Osteocyte (in vitro differentiated cells): ENCODE measurements at places on chromosomes 2 and 18. TPM values are rescaled to one million over a fixed set of nuclear protein-coding genes. Genes with fewer than 3 reads are reported as not detected.

DNA sequence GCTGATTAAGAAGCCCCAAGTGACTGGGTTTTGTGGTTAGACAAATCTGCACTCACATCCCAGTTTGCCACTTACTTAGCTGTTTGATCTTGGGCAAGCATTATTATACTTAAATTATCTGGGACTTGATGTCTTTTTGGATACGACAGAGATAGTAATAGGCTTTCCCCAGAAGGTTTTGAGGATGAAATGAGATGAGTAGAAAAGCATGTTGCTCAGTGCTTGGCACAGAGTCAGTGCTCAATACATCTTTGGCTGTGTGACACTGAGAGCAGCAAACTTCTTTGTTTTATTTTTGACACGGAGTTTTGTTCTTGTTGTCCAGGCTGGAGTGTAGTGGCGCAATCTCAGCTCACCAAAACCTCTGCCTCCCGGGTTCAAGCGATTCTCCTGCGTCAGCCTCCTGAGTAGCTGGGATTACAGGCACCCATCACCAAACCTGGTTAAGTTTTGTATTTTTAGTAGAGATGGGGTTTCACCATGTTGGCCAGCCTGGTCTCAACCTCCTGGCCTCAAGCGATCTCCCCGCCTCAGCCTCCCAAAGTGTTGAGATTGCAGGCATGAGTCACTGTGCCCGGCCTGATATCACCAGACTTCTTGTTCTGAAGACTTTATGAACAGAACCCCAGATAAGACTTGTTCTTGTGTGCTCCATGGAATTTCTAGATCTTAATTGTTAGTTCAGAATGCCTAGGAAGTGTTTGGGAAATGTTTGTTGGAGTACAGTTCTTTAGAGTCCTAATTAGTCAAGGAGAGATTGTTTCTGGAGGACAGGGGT lies 521.2 kb downstream of the SLC4A3 start:
- DNase-seq, result no peak

GRCh38 chr2:1650085-1650872 lies 94.0 kb downstream of the PXDN start:
- DNase-seq, result no peak

DNA sequence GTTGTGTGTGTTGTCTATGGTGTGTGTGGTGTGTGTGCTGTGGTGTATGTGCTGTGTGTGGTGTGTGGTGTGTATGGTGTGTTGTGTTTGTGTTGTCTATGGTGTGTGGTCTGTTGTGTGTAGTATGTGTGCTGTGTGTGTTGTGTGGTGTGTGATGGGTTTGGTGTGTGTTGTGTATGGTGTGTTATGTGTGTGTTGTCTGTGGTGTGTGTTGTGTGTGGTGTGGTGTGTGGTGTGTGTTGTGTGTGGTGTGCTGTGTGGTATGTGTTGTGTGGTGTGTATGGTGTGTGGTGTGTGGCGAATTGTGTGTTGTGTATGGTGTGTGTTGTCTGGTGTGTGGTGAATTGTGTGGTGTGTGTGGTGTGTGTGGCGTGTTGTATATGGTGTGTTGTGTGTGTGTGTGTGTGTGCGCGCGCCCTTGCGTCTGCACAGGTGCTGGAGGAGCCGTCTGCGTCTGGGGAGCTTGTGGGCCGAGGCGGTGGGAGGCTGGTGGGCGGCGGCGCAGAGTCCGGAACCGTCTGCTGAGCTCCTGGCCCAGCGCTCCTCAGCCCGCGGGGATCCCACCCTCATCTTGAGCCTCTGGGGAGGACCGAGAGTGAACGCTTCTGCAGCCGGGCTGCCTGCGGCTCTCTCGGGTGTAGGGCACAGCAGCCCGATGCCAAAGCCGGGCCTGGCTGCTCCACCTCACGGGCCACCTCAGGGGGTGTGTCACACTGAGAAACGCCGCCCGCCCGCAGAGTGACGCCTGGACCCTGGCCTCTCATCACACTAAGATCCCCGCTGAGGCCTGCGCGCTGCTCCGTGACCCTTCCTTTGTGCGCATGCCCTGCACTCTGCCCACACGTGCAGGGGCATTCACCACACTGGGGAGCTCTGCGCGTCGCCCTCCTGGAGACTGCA lies 8.8 kb upstream of the ADI1 start:
- peak; percentile 83 for DNase-seq

- DNase-seq, result no peak
These were observed 26.7 kb downstream of the STK25 start for GRCh38 chr2:241481687-241482086.

DNA sequence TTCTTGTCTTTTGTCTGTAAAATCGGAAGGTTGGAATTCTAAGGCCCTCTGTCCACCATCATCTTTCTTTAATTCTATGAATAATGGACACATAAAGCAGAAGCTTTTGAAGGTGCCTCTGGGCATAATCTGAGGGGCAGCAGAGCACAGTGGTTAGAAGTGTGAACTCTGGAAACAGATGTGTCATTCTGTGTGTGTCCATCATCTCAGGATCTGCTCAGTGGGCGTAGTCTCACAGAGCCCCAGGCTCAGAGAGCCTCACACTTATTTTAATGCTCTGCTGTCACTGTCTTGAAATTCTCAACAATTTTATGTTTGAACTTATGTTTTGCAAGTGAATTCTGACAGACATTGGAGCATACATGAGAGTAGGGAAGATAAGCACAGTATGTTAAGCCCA lies 31.0 kb upstream of the CCDC93 start:
- DNase-seq, result no peak

- no peak for DNase-seq
These were observed 92.3 kb downstream of the STK39 start for GRCh38 chr2:168155046-168155445.

GRCh38 chr2:159895258-159896065 lies 97.5 kb upstream of the CD302 start:
- no peak for DNase-seq

DPP10 gene
- total RNA-seq, result not detected in 2 replicates

DNA sequence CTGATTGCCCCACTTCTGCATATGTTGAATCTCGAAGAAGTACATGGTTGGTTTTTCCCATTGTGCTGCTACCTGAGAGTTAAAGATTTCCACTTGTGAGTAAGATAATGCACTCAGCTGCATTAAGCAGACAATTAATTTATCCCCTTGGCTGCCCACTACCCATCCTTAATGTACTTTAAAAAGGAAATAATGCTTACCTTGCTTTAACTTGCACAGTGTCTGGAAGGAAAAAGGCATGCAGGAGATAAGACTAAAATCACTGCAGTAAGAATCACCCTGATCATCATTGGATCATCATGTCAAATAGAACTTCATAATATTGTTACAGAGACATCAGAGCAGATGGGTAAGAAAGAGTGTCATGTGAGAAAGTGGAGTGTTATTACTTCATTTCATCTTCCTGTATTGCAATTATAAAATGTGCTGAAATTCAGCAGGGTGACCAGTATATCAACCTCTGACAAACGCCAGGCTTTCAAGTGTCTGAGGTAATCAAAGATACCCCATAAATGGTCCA lies 207.3 kb upstream of the PIK3C3 start:
- DNase-seq, result no peak

BOLL gene
- total RNA-seq, result not detected in 2 replicates

MMADHC gene
- 96.6 and 97.9 TPM in 2 replicates for total RNA-seq

GRCh38 chr2:174888146-174888545 lies 117.0 kb downstream of the CHN1 start:
- DNase-seq, result no peak

- no peak for DNase-seq
These were observed 11.3 kb downstream of the GAD1 start for GRCh38 chr2:170827841-170828532.

- DNase-seq, result peak; percentile 90
These were observed 79.2 kb downstream of the LONRF2 start for GRCh38 chr2:100242891-100243619.

- no peak for DNase-seq
These were observed 228.0 kb upstream of the MEX3C start for GRCh38 chr18:51425475-51425874.
